ENCODE measurements at places on chromosomes 16 and 17.
A peak's percentile ranks its signal among the peaks of the same experiment; 100 is the strongest.

DNA sequence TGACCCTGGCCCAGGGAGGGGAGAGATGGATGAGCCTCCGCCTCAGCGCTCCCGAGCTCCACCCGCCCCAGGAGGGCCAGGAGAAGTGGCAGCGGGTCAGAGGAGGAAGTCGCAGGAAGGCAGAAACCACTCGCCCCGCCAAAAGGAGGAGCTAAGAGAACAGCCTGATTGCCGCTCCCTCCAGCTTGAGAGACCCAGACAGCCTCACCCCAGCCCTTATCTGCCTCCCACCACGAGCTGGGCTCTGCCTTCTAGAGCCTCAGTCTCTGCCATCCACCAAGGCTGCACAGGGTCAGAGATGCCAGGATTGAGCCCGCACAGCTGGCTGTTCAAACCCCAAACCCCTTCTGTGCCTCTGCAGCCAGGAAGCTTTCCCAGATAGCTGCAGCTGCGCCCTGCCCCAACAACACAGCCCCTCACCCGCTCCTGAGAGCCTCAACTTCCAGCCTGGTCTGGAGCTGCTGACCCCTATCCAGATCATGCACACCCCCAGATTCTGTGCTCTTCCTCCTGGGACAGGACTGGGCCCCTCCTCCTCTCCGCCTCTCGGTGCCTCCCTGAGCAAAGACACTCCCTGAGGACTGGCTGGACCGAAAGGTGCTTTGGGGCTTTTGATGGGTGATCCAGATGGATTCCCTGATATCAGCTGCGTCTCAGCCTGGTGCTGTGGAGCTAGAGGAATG lies 1.0 kb upstream of the ATP2A3 start:
- no peaks in the 10 kb centered on the region for H3K36me3 ChIP-seq
- peak overlapping the region; percentile 90 for H3K4me3 ChIP-seq
- peak; percentile 33 for DNase-seq
- H3K27me3 ChIP-seq = no peaks in the 10 kb centered on the region
- peaks cover 44% of the 10 kb centered on the region for H3K4me1 ChIP-seq

DNA sequence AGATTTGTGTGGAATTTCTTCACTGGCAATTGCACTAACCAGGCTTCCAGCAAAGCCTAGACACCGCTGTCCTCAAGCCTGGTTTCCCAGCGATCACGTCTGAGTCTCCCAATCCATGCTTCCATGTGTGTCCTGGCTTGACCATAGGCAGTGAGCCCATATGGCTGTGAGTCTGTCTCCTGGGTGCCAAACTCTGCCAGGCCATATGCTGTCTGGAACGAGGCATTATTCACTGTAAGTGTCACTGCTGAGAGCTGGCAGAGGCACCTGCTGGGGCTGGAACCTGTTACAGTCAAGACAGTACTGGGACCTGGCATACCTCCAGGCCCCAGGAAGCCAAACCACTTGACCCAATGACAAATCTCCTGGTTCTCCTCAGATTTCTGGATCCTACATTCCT lies 60.4 kb downstream of the HS3ST2 start:
- no peak overlapping the region for H3K4me3 ChIP-seq
- no peaks in the 10 kb centered on the region for H3K36me3 ChIP-seq
- H3K27me3 ChIP-seq = no peaks in the 10 kb centered on the region
- H3K27ac ChIP-seq = no peak overlapping the region
- H3K4me1 ChIP-seq = no peaks in the 10 kb centered on the region
- DNase-seq = no peak

- no peak overlapping the region for H3K4me3 ChIP-seq
- no peaks in the 10 kb centered on the region for H3K36me3 ChIP-seq
- H3K27ac ChIP-seq = no peak overlapping the region
- no peaks in the 10 kb centered on the region for H3K27me3 ChIP-seq
These were observed 9.8 kb upstream of the CBFB start for GRCh38 chr16:67019171-67019570.

DNA sequence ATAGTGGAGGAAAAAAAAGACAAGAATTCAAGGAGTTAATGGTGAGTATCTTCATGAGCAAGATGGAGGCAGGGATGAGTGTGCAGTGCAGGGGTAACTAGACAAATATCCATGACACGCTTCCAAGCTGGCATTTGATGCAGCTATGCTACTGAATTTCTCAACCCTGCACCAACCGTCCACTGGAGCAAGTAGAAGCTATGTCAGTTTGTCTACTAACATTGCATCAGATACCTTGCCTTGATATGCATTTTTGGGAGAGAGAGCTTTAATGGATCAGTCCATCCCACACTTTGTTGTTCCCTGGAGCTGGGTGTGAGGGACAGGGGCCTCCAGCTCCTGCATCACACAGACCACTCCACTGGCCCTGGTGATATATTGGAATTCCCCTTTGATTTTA lies 16.4 kb downstream of the CCL11 start:
- no peak overlapping the region for H3K4me3 ChIP-seq
- H3K4me1 ChIP-seq = no peaks in the 10 kb centered on the region
- no peaks in the 10 kb centered on the region for H3K36me3 ChIP-seq
- H3K27ac ChIP-seq = no peak overlapping the region
- no peak for DNase-seq

GRCh38 chr16:17559394-17559793 lies 88.6 kb upstream of the XYLT1 start:
- DNase-seq = no peak
- H3K4me1 ChIP-seq = peaks cover 7% of the 10 kb centered on the region
- H3K27me3 ChIP-seq = no peaks in the 10 kb centered on the region
- no peak overlapping the region for H3K4me3 ChIP-seq
- H3K36me3 ChIP-seq = no peaks in the 10 kb centered on the region
- H3K27ac ChIP-seq = no peak overlapping the region

DNA sequence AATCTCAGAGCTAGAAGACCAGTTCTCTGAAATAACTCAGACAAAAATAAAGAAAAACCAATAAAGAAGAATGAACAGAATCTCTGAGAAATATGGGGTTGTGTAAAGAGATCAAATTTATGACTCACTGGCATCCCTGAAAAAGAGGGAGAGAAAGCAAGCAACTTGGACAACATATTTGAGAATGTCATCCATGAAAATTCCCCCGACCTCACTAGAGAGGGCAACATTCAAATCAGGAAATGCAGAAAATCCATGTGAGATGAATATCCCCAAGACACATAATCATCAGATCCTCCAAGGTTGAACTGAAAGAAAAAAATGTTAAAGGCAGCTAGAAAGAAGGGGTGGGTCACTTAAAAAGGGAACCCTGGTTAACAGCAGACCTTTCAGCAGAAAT lies 32.1 kb downstream of the TANC2 start:
- H3K4me1 ChIP-seq = no peaks in the 10 kb centered on the region
- DNase-seq = no peak
- H3K36me3 ChIP-seq = no peaks in the 10 kb centered on the region

GRCh38 chr17:74493331-74493833 lies 26.9 kb downstream of the CD300A start:
- peak; percentile 28 for DNase-seq
- no peak overlapping the region for H3K4me3 ChIP-seq
- no peaks in the 10 kb centered on the region for H3K27me3 ChIP-seq
- H3K4me1 ChIP-seq = no peaks in the 10 kb centered on the region

DNA sequence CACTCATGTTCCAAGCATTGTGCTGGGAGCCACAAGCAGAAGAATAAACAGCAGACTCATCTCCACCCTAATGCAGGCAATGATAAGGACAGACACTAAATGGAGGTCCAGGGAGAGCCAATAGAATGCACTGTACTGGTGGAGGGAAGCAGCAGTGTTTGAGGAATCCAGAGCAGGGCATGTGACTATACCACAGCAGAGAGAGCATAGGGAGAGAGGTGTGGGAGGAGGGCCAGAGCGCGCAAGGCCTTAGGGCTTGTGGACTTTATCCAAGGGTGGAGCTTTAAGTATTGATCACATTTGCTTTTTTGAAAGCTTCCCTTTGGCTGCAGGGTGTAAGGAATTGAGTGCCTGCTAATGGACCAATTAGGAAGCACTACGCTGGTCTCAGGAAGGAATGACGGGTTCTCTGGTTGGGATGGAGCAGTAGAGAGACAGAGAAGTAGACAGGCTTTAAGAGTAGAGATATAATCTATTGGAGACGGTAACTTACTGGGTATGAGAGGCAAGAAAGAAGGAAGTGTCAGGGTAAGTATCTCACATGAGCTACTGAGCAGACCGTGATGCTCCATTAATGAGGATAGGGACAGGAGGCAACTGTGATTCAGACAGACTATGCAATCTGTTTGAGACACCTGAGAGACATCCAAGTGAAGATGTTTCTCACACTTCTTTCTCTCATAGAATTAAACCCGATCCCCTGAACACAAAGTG lies 82.2 kb downstream of the MYO1D start:
- peaks cover 6% of the 10 kb centered on the region for H3K4me1 ChIP-seq
- H3K4me3 ChIP-seq = no peak overlapping the region
- no peaks in the 10 kb centered on the region for H3K36me3 ChIP-seq
- DNase-seq = no peak
- no peaks in the 10 kb centered on the region for H3K27me3 ChIP-seq

DNA sequence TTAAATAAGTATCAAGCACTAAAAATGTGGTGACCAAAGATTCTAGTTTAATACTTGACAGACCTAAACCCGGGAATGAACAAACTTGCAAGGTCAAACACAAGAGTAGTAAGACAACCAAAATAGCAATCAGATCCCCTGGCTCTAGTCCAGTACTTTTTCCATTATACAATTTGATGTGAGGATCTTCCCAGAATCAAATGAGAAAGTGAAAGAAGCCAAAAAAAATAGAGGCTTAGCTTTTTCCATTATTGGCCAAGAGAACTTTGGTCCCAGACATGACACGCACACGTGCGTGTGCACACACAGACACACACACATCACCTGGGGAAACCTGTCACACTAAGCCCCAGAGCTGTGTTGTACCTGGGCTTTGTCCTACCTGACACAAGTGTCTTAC lies 300.6 kb upstream of the CDH5 start:
- no peaks in the 10 kb centered on the region for H3K27me3 ChIP-seq
- H3K4me3 ChIP-seq = no peak overlapping the region
- no peaks in the 10 kb centered on the region for H3K4me1 ChIP-seq
- H3K36me3 ChIP-seq = no peaks in the 10 kb centered on the region

GRCh38 chr17:79810130-79811010 lies 13.5 kb upstream of the CBX8 start:
- H3K27ac ChIP-seq = no peak overlapping the region
- H3K27me3 ChIP-seq = peaks cover 35% of the 10 kb centered on the region
- no peak for DNase-seq
- no peaks in the 10 kb centered on the region for H3K36me3 ChIP-seq
- H3K4me1 ChIP-seq = peaks cover 36% of the 10 kb centered on the region

GRCh38 chr16:11168386-11169051 lies 87.5 kb downstream of the SOCS1 start:
- no peak for DNase-seq
- no peak overlapping the region for H3K4me3 ChIP-seq
- H3K4me1 ChIP-seq = peaks cover 15% of the 10 kb centered on the region

- no peak for DNase-seq
- H3K27me3 ChIP-seq = no peaks in the 10 kb centered on the region
- no peak within 1 kb of the TSS for H3K4me3 ChIP-seq
- no peak within 1 kb of the TSS for H3K27ac ChIP-seq
- no peaks in the 10 kb centered on the region for H3K36me3 ChIP-seq
These were observed at the start of gene PTX4 for GRCh38 chr16:1488619-1489018. PTX4 (minus strand) TSS chr16:1488944; CDS start chr16:1488909, 35 bp downstream.

GRCh38 chr16:87074641-87075318 lies 242.4 kb downstream of the C16orf95 start:
- peak; percentile 68 for DNase-seq
- no peak overlapping the region for H3K4me3 ChIP-seq
- peaks cover 13% of the 10 kb centered on the region for H3K4me1 ChIP-seq
- H3K27ac ChIP-seq = 0 out of 2 replicates have a peak overlapping the region, but pooled peaks have one; percentile 33
- peaks cover 2% of the 10 kb centered on the region for H3K27me3 ChIP-seq
- no peaks in the 10 kb centered on the region for H3K36me3 ChIP-seq

GRCh38 chr17:77735566-77736198 lies 222.8 kb upstream of the TNRC6C start:
- H3K4me1 ChIP-seq = no peaks in the 10 kb centered on the region
- H3K36me3 ChIP-seq = no peaks in the 10 kb centered on the region
- H3K27ac ChIP-seq = no peak overlapping the region
- no peak for DNase-seq

GRCh38 chr17:65442250-65442649 lies 119.2 kb downstream of the AXIN2 start:
- no peak overlapping the region for H3K4me3 ChIP-seq
- no peak for DNase-seq
- no peaks in the 10 kb centered on the region for H3K27me3 ChIP-seq
- H3K27ac ChIP-seq = no peak overlapping the region
- H3K36me3 ChIP-seq = no peaks in the 10 kb centered on the region

GRCh38 chr16:83624429-83625120 lies 183.2 kb upstream of the HSBP1 start:
- DNase-seq = no peak
- no peak overlapping the region for H3K27ac ChIP-seq
- no peaks in the 10 kb centered on the region for H3K27me3 ChIP-seq
- no peak overlapping the region for H3K4me3 ChIP-seq

DNA sequence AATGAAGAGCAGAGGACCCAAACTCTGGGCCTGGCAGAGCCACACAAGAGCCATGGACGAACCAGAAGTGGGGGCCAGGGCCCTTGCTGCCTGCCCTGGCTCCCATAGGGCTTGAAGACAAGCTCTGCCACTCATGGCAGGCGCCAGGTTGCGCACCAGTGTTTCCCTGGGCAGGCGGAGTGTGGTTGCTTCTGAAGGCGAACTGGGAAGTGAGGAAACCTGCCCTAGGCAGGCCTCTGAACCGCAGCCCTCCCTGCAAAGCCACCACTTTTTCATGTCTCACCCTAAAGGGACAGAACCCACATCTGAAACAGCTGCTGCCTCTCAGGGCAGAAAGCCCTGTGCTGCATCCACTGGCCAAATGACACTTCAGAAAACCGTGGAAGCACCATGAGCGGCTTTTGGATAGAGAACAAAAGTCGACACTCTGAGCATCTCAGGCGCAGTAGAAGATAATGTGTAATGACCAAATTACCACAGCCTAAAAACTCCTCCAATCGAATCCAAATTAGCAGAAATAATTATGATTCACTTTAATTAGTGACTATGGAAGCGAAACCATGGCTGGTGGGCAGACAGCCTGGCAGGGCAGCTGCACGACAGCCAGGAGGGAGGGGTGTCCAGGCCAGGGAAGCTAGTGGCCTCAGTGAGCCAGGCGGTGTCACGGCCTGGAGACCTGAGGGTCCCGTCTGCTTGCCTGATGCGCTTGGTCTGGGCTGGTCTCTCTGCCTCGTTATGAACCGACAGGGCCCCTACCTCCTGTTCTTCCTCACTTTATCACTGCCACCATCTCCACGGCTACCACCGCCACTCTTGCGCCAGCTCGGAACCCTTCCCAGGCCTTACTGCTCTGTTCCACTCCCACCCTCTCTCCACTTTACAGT lies 59.1 kb downstream of the PRMT7 start:
- H3K4me3 ChIP-seq = peak overlapping the region; percentile 14
- H3K27ac ChIP-seq = peak overlapping the region; percentile 38
- H3K27me3 ChIP-seq = no peaks in the 10 kb centered on the region

Measured in GM12878 (cell line).